Stimulated activated CD8-positive, alpha-beta memory T cell treated with anti-CD3 and anti-CD28 coated beads, Interleukin-4, amount 100 ng/mL, for 4 hours (primary cell): ENCODE measurements at places on chromosomes 16 and 17.

DNA sequence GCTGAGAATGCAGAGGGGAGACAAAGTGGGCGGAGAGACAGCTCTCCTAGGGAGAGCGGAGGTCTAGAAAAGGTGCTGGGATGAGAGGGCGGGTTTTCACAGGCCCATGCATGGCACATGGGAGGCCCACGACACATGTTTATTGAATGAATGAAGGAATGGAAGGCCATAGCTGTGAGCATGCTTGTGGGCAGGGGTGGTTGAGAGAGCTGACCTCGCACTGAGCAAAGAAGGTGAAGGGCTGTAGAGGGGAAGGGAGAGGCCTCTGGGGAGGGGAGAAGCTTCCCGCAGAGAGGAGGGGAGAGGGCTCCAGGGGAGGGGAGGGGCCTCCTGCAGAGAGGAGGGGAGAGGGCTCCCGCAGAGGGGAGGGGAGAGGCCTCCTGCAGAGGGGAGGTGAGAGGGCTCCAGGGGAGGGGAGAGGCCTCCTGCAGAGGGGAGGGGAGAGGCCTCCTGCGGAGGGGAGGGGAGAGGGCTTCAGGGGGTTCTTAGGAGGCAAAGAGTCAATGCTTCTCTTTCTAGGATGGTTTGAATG, 27.3 kb downstream of the SDK2 start:
- DNase-seq = no peak

GRCh38 chr16:28312327-28312726, 20.0 kb downstream of the SBK1 start:
- no peak for DNase-seq

- DNase-seq = no peak
Measured at GRCh38 chr17:42247734-42248133, 28.5 kb downstream of the STAT5B start.

DNA sequence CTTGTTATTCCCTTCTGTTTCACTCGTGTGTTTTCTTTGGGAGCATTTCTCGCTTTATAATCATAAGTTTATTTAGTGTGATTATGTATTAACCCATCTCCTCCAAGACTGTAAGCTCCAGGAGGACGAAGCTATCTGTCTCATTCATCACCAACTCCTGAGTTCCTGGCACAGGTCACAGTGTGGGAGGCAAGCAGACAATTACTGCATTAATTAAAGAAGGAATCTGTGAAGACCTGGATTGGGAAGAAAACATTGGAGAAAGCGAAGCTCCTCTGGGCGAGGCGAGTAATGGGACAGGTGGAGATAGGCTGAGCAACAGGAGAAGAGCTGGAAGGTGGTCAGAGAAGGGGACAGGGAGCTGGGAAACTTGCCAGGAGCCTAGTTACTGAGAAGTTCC, 7.8 kb upstream of the CAMKK1 start:
- no peak for DNase-seq

GRCh38 chr17:34300652-34301370, 15.3 kb downstream of the CCL11 start:
- no peak for DNase-seq

DNA sequence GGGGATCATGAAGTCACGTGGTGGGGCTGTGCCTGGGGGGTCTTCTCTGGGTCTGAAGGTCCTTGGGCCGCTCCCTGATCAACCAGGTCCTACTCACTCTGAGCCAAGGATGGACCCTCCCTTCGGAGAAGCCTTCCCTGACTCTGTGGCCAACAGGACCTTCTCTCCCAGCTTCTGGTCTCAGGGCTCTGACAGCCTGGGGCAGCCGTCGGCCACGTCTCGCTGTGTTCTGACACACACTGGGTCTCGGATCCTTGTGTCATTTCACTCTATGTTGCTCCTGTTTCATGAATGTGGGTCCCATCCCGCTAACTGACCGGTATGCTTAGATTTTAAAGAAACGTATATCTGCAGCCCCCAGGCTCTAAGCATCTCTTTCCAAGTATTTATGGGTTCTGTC, 256.1 kb downstream of the ENGASE start:
- no peak for DNase-seq

DNA sequence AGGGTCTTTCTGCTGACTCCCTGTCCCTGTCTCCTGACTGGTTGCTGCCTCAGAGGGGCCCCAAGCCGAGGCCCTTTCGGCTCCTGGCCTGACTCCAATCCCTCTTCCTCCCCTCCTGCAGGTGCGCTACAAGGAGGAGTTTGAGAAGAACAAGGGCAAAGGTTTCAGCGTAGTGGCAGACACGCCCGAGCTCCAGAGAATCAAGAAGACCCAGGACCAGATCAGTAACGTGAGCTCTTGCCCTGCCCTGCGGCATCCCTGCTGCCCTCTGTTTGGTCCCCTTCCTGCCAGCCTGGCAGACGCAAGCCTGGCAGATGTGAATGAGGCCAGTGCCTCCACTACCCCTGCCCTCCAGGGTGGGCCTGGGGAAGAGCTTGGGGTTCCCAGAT, 27.1 kb upstream of the LASP1NB start:
- DNase-seq = no peak

DNA sequence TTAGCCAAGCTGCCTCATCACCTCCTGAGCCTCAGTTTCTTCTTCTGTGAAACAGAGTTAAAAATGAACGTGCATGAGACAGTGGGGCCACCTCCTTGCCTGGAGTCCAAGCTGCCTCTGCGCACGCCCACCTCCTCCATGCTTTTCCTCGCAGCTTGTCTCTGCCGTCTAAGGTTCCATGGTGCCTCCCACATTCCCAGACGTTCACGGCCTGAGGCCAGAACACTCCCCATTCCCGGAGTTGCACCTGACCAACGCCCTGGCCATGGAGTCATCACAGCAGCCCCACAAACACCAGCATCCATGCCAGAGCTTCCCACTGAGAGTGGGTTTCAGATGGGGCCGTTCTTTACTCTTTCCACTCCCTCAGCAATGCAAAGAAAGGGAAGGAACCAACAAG, 183.0 kb upstream of the FOXF1 start:
- no peak for DNase-seq

- no peak for DNase-seq
Measured at GRCh38 chr17:80516171-80516932, 28.3 kb upstream of the RPTOR start.

DNA sequence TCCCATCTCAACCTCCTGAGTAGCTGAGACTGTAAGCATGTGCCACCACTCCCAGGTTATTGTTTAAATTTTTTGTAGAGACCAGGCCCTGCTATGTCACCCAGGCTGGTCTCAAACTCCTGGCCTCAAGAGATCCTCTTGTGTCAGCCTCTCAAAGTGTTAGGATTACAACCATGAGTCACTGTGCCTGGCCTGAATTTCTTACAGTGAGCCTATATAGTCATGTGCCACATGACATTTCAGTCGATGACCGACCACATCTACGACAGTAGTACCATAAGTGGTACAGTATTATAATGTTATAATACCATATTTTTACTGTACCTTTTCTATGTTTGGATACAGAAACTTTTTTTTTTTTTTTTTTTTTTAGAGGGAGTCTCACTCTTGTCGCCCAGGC, 195.3 kb downstream of the STX8 start:
- DNase-seq = no peak

GRCh38 chr17:46894476-46895151, 28.3 kb upstream of the GOSR2 start:
- DNase-seq = no peak

- DNase-seq = no peak
Measured at GRCh38 chr17:2023692-2024571, 1.2 kb downstream of the RTN4RL1 start.
